Spinal cord (tissue), 10 donors: ENCODE measurements at places on chromosomes 3 and 15. TPM values are rescaled to one million over a fixed set of nuclear protein-coding genes. Genes with fewer than 3 reads are reported as not detected.
A peak's percentile ranks its signal among the peaks of the same experiment; 100 is the strongest.

DNA sequence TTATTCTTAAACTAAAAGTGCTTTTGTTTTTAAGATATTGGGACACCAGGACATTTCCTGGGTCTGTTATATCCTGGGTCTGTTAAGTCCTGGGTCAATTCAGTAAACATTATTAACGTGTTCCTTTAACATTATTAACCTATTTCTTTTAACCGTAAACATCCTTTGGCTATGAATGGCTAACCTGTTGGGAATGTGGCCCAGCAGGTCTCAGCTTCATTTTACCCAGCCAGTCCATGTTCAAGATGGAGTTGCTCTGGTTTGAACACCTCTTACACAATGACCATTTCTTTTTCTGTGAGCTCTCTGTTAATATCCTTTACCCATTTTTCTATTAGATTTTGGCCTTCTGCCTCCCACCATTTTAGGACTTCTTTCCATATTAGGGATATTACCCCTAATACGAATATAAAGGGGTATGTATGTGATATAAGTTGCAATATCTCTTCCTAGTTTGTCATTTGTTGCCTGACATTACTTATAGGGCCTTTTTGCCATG lies 88.9 kb upstream of the NEDD4 start:
- no peak for DNase-seq

- DNase-seq = no peak
These were observed 23.1 kb downstream of the EPM2AIP1 start for GRCh38 chr3:36969540-36970432.

DNA sequence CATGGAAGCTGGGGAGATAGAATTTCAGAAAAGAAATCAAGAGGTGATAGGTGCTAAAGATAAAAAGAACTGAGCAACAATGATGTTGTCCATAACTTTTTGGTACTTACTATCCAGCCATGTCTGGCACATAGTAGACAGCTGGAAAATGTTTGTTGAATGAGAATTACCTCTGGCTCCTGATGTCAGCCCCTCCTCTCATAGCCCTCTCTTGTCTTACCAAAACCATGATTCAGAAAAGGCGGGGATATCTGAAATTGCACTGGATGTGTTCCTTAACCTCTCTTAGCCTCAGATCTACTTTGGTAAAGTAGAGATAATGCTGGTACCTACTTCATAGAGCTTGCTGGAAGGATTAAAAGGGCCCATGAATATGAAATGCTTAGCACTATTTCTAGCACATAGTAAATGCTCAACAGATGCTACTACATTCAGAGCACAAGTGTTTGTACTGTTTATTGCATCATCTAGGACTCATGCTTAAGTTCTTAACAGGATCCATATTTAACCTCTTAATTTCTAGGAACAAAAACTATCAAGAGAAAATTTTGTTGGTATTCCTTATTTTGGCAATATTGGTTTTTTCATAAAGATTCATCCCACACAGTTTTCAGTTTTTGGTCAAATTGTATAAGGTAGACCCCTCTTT lies 780.9 kb upstream of the LMCD1 start:
- DNase-seq = no peak

GRCh38 chr3:182973047-182973446 lies 7.3 kb downstream of the DCUN1D1 start:
- no peak for DNase-seq

DNA sequence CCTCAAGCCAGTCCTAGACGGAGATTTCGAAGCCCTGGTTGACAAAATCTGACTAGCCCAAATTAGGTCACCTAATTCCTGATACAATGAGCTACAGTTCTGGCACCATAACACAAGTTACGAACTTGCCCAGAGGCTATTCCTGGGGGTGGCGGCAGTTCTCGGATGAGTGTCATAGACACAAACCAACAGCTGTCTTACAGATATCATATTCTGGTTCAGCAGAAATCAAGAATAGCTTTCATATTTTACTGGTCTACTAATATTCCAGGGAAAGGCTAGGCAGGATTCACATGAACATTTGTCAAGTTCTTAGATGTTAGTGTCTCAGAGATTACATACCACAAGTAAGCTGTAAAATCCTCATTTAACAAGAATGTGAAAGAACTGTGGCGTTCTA lies 8.8 kb downstream of the ANAPC13 start:
- DNase-seq = no peak

DNA sequence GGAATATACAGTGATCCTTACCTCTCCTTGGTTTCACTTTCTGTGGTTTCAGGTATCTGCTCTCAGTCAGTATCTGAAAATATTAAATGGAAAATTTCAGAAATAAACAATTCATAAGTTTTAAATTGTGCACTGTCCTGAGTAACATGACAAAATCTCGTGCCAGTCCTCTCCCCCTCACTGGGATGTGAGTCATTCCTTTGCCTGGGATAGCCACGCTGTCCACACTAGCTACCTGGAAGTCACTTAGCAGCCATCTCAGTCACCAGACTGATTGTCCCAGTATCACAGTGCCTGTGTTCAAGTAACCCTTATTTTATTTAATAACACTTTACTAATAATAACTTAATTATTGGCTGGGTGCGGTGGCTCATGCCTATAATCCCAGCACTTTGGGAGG lies 15.3 kb upstream of the KLHL25 start:
- DNase-seq = no peak

- no peak for DNase-seq
These were observed 56.2 kb upstream of the DLG1 start for GRCh38 chr3:197354568-197355001.

- no peak for DNase-seq
These were observed 2.4 kb upstream of the XRN1 start for GRCh38 chr3:142450189-142450588.

DNA sequence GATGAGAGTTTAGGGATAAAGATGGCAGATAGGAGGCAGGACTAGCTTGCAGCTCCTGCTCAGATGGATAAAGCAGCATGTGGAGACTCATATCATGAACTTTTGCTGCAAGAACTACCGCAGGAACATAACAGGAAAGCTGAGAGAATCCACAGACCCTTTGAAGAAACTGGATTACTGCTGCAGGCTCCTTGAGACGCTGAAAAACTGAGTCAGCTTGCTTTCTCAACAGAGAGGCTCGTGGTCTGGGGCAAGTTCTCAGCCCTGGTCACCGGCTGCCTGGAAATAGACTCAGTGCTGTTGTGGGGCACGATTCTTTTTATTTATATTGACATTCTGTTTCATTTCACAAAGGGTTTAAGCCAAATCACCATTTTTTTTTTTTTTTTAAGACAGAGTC lies 28.8 kb upstream of the TRIM59 start:
- DNase-seq = no peak

DNA sequence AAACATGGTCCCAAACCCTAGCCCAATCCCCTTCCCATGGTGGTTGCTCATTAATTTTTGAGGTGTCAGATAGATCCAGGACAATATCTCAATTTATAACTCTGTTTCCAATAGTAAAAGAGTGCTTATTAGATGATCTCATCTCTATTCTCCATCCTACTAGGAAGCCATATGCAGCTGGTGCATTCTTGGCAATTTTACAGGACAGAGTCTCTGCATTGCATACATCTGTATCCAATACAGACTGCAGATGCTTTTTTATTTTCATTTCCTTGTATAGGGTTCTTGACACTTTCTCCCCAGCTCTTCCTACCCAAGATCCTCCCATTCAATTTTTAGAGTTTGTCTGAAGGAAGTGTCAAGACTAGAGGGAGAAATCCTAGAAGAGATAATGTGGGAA lies 194.8 kb upstream of the DPH6 start:
- DNase-seq = no peak

GRCh38 chr3:71345429-71346040 lies 238.0 kb downstream of the FOXP1 start:
- DNase-seq = peak; percentile 73

- peak; percentile 81 for DNase-seq
These were observed 60.0 kb downstream of the PIK3CB start for GRCh38 chr3:138774529-138775253.

- no peak for DNase-seq
These were observed 362.1 kb downstream of the MAGI1 start for GRCh38 chr3:65676580-65676979.

GRCh38 chr3:120449701-120450599 lies 842 bp downstream of the FSTL1 start:
- DNase-seq = peak; percentile 68

DNA sequence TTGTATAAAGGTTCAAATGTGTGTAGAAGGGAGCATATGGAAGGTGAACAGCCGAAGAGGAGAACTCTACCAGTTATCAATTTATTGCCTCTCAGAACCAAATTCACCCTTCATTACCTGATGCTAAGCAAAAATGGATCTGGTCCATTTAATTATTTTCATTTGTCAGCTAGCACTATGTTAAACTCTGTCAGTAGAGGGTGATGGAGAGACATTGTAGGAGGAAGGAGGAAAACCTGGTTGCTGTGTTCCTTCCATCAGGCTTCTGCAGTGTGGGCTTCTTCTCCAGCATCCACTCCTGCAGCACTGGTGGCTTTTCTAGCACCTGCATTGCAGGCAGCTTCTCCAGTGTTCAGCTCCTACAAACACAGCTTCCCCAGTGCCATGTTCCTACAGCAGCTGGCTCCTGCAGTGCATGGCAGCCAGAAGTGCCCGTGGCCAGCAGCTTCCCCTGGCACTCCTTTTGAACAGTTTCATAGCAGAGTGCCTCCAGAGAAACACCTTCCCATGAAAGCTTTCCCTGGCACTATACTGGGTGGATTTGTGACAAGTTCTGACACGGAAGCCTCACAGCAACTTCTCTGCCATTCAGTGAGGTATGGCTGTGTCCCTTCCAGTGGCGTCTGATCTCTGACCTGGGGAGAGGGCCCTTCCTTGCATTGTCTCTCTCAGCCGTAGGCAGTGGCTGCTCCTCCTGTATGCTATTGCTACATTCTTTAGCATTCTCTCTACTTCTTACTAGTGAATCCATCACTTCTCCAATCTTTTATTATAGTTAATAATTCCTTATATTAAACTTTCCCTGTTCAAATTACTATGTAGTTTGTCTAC lies 14.6 kb upstream of the IL17RD start:
- peak; percentile 43 for DNase-seq

- no peak for DNase-seq
These were observed 158.7 kb downstream of the APBA2 start for GRCh38 chr15:29044503-29044901.

GRCh38 chr15:56468401-56468800 lies 3.5 kb upstream of the MNS1 start:
- no peak for DNase-seq

DNA sequence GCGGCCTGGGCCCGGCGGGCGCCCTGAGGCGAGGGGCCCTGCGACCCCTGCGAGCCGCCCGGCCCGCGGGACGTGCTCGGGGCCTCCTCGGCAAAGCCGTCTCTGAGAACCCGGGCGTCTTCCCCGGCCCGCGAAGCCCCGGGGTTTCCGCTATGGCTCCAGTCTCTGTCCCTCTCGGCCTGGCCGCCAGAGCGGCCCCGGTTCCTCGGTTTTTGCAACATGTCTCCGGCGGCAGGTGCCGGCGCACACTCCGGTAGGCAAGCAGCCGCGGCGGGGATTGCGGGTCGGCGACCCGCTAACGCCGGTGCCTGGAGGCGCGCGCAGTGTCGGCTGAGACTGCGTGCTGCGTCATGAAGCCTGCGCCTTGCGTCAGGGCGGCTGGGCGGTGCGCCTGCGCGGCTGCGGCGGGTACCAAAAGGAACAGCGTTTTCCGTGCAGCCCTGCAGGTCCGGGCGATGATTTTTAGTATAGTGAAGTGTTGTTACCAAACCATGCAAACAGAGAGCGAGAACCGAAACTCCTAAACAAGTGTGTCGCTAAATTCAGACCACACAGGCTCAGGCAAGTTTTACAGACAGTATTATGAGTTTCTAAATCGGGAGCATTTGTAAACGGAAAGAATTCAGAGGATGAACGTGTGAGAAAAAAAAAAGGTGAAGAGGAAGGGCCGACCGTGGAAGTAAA lies at the start of gene NSMCE3:
Gene NSMCE3 (minus strand): TSS at position 338 of the 684 bp plus-strand sequence. CDS start 117 bp downstream, at position 221.
- peak; percentile 82 for DNase-seq

GRCh38 chr15:79943820-79944219 lies 27.2 kb downstream of the BCL2A1 start:
- no peak for DNase-seq

- no peak for DNase-seq
These were observed 22.6 kb upstream of the RAD18 start for GRCh38 chr3:8985876-8986275.

GRCh38 chr15:25718169-25718536 lies 145.0 kb downstream of the ATP10A start:
- DNase-seq = no peak

- no peak for DNase-seq
These were observed 22.3 kb downstream of the CFAP92 start for GRCh38 chr3:128971421-128972100.

DNA sequence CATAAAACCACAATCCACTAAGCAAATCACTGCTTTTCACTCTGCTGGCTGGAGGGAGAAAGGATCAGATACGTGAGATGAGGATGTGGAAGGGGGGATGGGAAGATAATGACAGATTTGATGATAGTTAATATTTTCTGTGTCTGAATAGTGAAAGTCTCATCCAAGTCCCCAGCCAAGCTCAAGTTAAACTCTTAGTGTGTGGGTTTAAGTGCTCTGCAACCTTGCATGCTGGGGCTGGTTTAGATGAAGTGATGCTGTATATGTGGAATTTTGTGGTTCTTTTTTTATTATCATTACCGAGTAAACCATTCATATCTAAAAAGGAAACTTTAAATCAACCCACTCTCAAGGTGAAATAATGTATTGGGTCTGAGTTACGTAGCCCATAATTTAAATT lies 111.0 kb downstream of the TPRG1 start:
- no peak for DNase-seq

The MUC4 gene
- polyA plus RNA-seq = 0.95 TPM

The CHP1 gene
- polyA plus RNA-seq = 76.4 TPM

The AGBL1 gene
- polyA plus RNA-seq = 0.33 TPM

The SCAPER gene
- polyA plus RNA-seq = 46.6 TPM

The STARD5 gene
- polyA plus RNA-seq = 3.7 TPM

The TMC3 gene
- 1.9 TPM for polyA plus RNA-seq

The FBXL22 gene
- polyA plus RNA-seq = 2.4 TPM

The WDR53 gene
- polyA plus RNA-seq = 16.8 TPM

The PLIN1 gene
- polyA plus RNA-seq = 1.1 TPM

The LEO1 gene
- 30.0 TPM for polyA plus RNA-seq

The ZNF639 gene
- 46.6 TPM for polyA plus RNA-seq

The PLA2G4E gene
- polyA plus RNA-seq = not detected

The RNU5B-1 gene
- polyA plus RNA-seq = not detected

The VPS8 gene
- polyA plus RNA-seq = 51.6 TPM

The CHL1 gene
- 110 TPM for polyA plus RNA-seq
